ENCODE measurements at places on chromosomes 5 and 9.

DNA sequence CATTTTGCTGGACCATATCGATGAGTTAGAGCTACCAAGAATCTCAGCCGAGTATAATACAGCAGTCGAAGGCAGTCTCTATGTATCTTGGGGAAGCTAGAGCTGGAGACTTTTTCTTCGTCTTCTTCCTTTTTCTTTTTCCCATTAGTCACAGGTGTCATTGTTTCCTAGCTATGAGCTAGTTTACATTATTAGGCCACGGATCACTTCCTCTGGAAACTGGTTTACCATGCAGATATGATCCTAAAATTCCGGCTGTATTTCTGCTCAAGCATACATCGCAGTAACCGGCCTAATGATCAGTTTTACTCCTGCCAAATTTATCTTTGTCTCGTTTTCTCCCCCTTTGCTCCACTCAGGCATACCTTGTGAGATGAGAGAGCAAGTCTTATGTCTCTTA lies 312.8 kb downstream of the ARHGAP26 start:
- no peaks in the 10 kb centered on the region for H3K36me3 ChIP-seq
- H3K4me1 ChIP-seq = peaks cover 32% of the 10 kb centered on the region
- no peak overlapping the region for H3K4me3 ChIP-seq

DNA sequence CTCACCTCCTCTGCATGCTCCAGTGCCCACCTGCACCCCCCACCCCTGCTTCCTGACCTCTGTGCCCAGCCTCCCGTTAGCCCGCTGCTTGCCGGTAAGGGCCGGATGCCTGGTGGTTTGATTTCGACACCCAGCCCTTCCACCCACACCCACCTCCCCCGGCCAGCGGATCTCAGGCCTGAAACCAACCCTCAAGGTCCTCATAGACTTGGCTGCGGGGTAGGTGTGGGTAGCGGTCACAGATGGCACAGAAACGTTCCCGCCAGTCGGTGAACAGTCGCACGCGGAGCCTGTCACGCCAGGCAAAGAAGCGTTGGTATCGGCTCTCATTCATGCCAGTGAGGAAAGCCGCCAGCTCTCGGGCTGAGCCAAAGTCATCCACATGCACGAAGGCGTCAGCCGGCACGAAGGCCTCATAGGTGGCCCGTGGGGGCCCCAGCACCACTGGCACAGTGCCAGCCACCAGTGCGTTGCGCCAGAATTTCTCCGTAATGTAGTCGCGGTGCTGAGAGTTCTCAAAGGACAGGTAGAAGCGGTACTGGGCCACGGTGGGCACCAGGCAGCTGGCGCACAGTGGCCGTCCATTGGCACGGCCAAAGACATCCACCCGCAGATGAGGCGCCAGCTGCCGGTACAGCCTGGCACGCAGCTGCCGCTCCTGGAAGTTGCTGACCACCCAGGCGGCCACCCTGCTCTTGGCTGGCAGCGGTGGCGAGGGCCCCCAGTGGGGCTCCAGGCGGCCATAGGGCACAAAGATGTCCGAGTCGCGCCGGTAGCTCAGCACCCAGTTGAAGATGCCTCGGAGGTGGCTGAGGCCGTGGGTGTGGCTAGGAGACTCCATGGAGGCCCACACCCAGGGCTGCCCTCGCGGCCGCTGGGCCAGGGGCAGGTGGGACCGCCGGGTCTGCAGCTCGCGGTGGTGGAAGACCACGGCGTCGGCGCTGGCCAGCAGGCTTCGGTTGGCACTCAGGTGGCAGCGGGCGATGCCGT lies 1.1 kb downstream of the FUT7 start:
- H3K27ac ChIP-seq = no peak overlapping the region
- H3K4me1 ChIP-seq = peaks cover 21% of the 10 kb centered on the region
- DNase-seq = no peak
- H3K4me3 ChIP-seq = no peak overlapping the region
- H3K27me3 ChIP-seq = no peaks in the 10 kb centered on the region

- H3K4me1 ChIP-seq = peaks cover 21% of the 10 kb centered on the region
- no peak overlapping the region for H3K27ac ChIP-seq
- H3K27me3 ChIP-seq = no peaks in the 10 kb centered on the region
- H3K4me3 ChIP-seq = no peak overlapping the region
- H3K36me3 ChIP-seq = no peaks in the 10 kb centered on the region
Observed at GRCh38 chr5:150506571-150507473, 1.1 kb upstream of the NDST1 start.

DNA sequence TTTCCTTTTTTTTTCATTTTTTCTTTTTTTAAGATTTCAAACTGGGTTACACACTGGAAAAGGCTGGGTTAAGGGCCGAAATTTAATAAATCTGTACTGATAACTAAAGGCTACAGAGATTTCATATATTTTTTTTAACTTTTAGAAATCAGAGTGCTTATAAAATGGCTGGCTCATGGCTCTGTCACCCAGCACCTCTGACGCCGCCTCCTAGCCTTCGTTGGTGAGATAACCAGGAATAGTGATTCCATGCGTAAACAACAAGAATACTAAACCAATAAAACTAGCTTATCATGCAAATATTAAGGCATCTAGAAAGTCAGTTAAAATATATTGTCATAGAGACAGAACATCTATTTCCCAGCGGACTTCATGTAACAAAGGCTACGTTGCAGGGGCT lies 226.4 kb downstream of the NFIB start:
- no peak overlapping the region for H3K4me3 ChIP-seq
- DNase-seq = no peak
- H3K36me3 ChIP-seq = no peaks in the 10 kb centered on the region
- no peak overlapping the region for H3K27ac ChIP-seq
- H3K27me3 ChIP-seq = no peaks in the 10 kb centered on the region

GRCh38 chr9:36946653-36947052 lies 87.4 kb downstream of the PAX5 start:
- H3K4me3 ChIP-seq = no peak overlapping the region
- H3K27ac ChIP-seq = no peak overlapping the region
- DNase-seq = peak; percentile 10
- H3K36me3 ChIP-seq = no peaks in the 10 kb centered on the region
- 0 out of 2 replicates have a peak, but pooled peaks cover 3% of the 10 kb centered on the region for H3K4me1 ChIP-seq

- H3K36me3 ChIP-seq = no peaks in the 10 kb centered on the region
- H3K4me3 ChIP-seq = no peak overlapping the region
- no peak overlapping the region for H3K27ac ChIP-seq
- H3K4me1 ChIP-seq = no peaks in the 10 kb centered on the region
Observed at GRCh38 chr5:82807021-82807420, 270.2 kb downstream of the TMEM167A start.

GRCh38 chr5:69265931-69266330 lies 31.2 kb downstream of the CDK7 start:
- H3K36me3 ChIP-seq = peaks cover 5% of the 10 kb centered on the region
- peak; percentile 7 for DNase-seq
- no peak overlapping the region for H3K27ac ChIP-seq
- no peaks in the 10 kb centered on the region for H3K4me1 ChIP-seq

- no peaks in the 10 kb centered on the region for H3K27me3 ChIP-seq
- DNase-seq = no peak
- H3K27ac ChIP-seq = no peak overlapping the region
- H3K4me1 ChIP-seq = no peaks in the 10 kb centered on the region
Observed at GRCh38 chr9:36471359-36471758, 71.3 kb upstream of the RNF38 start.

DNA sequence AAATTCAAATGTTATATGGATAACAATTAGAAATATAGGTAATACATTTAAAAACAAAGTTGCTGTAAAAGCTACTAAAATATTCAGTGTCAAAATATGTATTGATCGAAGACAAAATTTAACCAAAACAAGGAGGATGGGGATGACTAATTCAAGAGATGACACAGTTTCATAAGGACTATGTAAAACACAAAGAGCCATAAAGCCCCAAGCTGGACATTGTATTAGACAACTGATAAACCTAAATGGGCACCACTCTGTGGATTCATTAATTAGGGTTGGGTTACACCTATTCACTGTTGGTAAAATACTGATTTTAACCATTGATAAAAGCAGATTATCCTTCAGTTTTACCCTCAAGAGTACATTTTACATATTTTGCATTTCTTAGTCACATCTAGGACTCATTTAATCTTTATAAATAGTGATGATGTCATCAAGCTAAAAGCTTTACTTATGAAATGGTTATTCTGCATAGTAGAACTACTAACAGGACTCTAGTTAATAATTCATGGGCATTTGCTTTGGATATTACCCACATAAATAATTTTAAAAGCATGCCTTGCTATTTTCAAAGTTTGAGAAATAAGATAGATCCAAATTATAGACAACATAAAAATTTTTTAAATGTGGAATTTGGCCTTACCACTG lies 13.7 kb downstream of the TUT7 start:
- no peak for DNase-seq
- peaks cover 40% of the 10 kb centered on the region for H3K4me1 ChIP-seq
- H3K36me3 ChIP-seq = peaks cover 55% of the 10 kb centered on the region
- H3K27me3 ChIP-seq = no peaks in the 10 kb centered on the region
- H3K4me3 ChIP-seq = no peak overlapping the region

GRCh38 chr9:92978345-92978875 lies 31.1 kb downstream of the FGD3 start:
- no peaks in the 10 kb centered on the region for H3K27me3 ChIP-seq
- peaks cover 39% of the 10 kb centered on the region for H3K4me1 ChIP-seq

GRCh38 chr5:180649297-180650039 lies at the start of gene FLT4:
TSS of gene FLT4 (minus strand) at chr5:180649600. CDS start at chr5:180649545, 55 bp downstream.
- no peaks in the 10 kb centered on the region for H3K4me1 ChIP-seq
- no peak within 1 kb of the TSS for H3K27ac ChIP-seq
- H3K36me3 ChIP-seq = no peaks in the 10 kb centered on the region
- peak within 1 kb of the TSS; percentile 66 for H3K4me3 ChIP-seq
- no peak for DNase-seq

- no peak overlapping the region for H3K4me3 ChIP-seq
- no peaks in the 10 kb centered on the region for H3K36me3 ChIP-seq
- peaks cover 3% of the 10 kb centered on the region for H3K27me3 ChIP-seq
- no peak for DNase-seq
- no peaks in the 10 kb centered on the region for H3K4me1 ChIP-seq
Observed at GRCh38 chr5:173278641-173279040, 43.6 kb upstream of the NKX2-5 start.

- no peaks in the 10 kb centered on the region for H3K27me3 ChIP-seq
- no peak overlapping the region for H3K4me3 ChIP-seq
- no peaks in the 10 kb centered on the region for H3K36me3 ChIP-seq
- H3K4me1 ChIP-seq = peaks cover 6% of the 10 kb centered on the region
Observed at GRCh38 chr5:79850941-79851340, 140.1 kb downstream of the MTX3 start.

DNA sequence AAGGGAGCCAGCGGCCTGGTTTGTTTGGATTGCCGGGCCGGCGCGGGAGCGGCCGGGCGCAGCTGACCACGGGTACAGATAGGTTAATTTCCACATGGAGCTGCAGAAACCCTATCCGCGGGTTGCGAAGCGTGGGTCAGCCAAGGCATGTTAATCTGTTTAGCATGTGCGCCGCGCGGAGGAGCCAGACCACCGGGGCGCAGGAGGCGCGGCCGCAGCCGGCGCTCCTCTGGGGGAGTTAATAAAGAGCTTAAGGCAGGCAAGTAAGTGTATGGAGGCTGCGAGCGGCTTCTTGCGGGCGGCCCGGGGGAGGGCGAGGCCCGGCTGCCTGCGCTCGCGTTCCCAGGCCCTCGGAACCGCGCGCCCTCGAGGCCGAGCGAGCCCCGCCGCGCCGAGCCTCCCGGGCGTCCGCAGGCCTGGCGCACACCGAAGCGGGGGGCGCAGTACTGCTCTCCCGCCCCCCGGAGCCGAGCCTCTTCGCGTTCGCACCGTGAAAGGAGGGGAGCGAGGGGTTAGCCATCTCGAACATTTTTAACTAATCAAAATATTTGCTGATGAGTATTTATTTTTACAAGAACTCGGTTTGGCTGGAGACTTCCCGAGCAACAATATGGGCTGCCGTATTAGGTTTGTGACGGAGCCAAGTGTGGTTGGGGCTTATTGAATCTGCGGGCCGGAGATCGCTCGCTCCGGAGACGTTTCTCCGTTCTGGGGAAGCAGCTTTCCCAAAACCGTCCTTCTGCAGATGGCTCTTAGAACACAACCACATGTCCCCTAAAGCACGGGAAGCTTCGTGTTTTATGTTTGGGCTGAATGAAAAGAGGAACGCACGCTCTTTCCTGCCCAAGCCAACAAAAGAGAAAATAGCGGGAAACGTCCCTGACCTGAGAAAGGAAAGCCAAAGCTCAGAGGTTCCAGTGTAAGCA lies 28.8 kb downstream of the FOXD1 start:
- H3K27ac ChIP-seq = no peak overlapping the region
- peak overlapping the region; percentile 66 for H3K4me3 ChIP-seq
- DNase-seq = no peak
- H3K36me3 ChIP-seq = no peaks in the 10 kb centered on the region

DNA sequence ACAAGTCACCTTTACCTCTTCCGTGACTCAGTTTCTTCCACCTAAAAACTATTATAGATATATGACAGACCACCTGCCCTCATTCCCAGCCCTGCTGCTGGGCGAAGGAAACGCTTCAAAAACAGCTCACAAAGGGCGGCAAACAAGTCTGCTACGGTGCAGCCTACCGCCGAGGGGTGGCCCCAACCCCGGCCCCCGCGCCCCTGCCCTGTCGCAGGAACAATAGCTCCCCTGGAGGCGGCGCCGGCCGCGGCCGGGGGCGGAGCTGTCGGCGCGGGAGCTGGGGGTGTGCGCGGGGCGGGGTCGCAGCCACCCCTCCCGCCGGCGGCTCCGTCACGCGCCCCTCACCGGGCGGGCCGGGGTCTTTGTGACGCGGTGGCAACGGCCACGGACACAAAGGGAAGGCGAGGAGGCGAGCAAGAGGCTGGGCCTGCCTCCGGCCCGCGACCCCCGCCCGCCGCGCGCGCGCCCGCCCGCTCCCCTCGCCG lies at the start of gene TMEFF1:
Gene TMEFF1 (plus strand): TSS at position 362 of the 488 bp plus-strand sequence. CDS start 396 bp downstream, outside the sequence.
- DNase-seq = peak; percentile 18
- H3K4me1 ChIP-seq = no peaks in the 10 kb centered on the region
- no peaks in the 10 kb centered on the region for H3K27me3 ChIP-seq
- H3K27ac ChIP-seq = no peak within 1 kb of the TSS

DNA sequence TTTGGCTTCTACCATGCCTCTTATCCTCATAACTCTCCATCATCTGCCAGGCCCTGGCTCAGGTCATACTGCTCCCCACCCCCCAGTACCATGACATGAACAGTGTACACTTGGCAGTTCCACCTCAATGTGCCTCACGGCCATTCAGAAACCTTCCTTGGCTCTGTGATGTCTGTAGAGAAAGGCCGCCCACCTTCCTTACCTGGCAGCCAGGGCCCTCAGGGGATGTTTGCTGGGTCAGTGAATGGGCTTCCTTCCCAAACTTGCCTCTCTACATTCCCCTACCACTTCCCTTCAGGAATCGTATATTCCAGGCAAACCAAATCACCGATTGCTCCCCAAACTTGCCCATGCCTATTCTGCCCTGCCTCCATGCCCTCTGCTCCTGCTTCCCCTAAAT lies 101.1 kb downstream of the PSD2 start:
- no peak overlapping the region for H3K27ac ChIP-seq
- no peak for DNase-seq
- H3K36me3 ChIP-seq = no peaks in the 10 kb centered on the region
- H3K4me3 ChIP-seq = no peak overlapping the region
- H3K4me1 ChIP-seq = no peaks in the 10 kb centered on the region

- no peak overlapping the region for H3K27ac ChIP-seq
- H3K4me3 ChIP-seq = no peak overlapping the region
- no peak for DNase-seq
- 0 out of 2 replicates have a peak, but pooled peaks cover 3% of the 10 kb centered on the region for H3K36me3 ChIP-seq
- peaks cover 9% of the 10 kb centered on the region for H3K4me1 ChIP-seq
Observed at GRCh38 chr9:128190013-128190412, 1.4 kb downstream of the CIZ1 start.

- no peak overlapping the region for H3K4me3 ChIP-seq
- H3K27ac ChIP-seq = 0 out of 2 replicates have a peak overlapping the region, but pooled peaks have one; percentile 30
- no peak for DNase-seq
- no peaks in the 10 kb centered on the region for H3K27me3 ChIP-seq
Observed at GRCh38 chr9:6051511-6051950, 36.1 kb upstream of the RANBP6 start.
